ENCODE measurements at places on chromosomes 13 and 19. TPM values are rescaled to one million over a fixed set of nuclear protein-coding genes. Genes with fewer than 3 reads are reported as not detected.

SYDE1 gene
- total RNA-seq: 32.5 TPM

CYP2A7 gene
- total RNA-seq: not detected

SYNE4 gene
- total RNA-seq: 6.9 TPM

WIZ gene
- total RNA-seq: 28.1 TPM

SCN1B gene
- 8.8 TPM for total RNA-seq

SELENOV gene
- not detected for total RNA-seq

OR10H2 gene
- not detected for total RNA-seq

TEAD2 gene
- total RNA-seq: 21.8 TPM

All from mucosa of descending colon (tissue), 3 donors.